ENCODE measurements at places on chromosomes 3 and 15.

DNA sequence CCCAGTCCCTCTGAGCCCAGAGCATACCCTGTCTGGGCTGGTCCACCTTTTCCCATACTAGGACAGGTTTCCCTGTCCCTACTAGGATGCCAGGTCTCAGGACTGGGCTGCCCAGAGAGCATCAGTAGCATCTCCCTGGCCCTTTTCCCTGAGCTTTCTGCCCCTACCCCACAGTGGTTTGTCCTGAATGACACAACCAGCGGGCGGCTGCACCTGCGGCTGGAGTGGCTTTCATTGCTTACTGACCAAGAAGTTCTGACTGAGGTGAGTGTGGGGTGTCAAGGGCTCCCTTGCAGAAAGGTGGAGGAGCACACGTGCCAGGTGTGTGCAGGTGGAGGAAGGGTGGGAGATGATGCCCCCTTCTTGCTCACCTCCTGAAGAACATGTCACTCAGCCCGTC, 33.5 kb downstream of the ESYT3 start:
- no peak for DNase-seq

- DNase-seq = no peak
These were observed 1.0 kb upstream of the NR2E3 start for GRCh38 chr15:71809346-71809745.

GRCh38 chr3:165636684-165637015, 200.6 kb downstream of the BCHE start:
- DNase-seq = no peak

DNA sequence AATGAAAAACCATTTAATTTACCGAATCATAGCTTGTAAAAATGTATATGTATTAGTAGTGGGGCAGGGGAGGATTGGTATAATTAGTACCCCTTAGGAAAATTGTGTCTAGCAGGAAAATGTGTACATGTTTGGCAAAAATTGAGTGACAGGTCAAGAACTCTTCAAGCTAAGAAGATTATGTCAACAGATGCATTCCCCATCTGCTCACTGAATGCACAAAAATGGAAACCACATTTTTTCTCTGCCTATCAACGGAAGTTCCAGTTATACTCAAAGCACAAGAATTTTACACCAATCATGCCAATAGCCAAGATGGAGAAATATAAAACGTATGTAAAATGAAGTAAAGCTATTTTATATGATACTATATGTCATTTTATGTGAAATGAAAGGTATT, 377.8 kb downstream of the KCNH8 start:
- DNase-seq = no peak

GRCh38 chr3:95626107-95626506, 1188.3 kb upstream of the EPHA6 start:
- DNase-seq = no peak

DNA sequence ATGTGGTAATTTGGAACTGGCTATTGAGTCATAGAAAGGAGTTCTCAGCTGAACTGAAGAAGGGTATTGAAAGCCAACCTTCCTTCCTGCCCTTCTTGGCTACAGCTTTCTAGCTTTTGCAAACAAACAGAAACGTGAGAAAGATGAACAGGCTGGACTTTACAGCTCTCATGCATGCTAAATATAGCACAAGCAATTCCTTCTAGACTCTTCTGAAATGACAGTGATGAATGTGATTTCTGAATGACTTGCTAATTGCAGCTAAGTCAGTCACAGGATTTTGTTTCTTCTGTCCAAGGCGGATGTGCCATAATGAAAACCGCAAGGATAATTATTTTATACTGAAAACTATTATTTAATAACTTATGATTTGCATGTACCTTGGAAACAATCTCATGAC, 36.3 kb downstream of the BCHE start:
- DNase-seq = no peak

DNA sequence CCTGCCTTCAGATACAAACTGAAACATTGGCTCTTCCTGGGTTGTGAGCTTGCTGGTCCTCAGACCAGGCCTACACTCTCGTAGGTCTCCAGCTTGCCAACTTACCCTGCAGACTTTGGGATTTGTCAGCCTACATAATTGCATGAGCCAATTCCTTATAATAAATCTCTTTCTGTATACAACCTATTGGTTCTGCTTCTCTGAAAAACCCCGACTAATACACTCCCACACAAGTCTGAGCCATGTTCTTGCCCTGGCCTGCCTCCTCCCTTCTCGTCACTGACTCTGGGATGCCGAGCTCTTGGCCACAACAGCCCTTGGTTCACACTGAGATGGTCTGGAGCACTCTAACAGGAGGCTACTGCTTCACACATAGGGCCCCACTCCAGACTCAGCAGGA, 9.5 kb downstream of the CYP19A1 start:
- DNase-seq = no peak

GRCh38 chr3:71652781-71653413, 69.4 kb upstream of the FOXP1 start:
- DNase-seq = peak; percentile 24

DNA sequence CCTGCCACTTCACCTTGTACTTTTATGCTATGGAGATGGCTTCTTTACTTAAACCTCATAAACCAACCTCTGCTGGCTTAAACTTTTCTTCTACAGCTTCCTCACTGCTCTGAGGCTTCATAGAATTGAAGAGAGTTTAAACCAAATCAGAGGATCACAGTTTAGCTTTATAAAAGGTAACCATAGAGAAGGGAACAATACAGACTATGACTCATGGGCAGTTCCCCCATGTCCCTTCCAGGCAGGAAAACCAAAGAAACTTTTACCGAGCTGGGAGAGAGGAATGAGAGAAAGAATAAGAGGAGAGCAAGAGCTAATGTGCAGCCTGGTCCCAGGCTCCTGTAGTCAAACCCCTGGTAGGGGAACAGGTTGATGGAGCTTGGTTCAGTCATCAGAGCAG, 53.9 kb upstream of the NEDD4 start:
- DNase-seq = no peak

- no peak for DNase-seq
These were observed 75.4 kb upstream of the ZNF385D start for GRCh38 chr3:21826416-21826815.

DNA sequence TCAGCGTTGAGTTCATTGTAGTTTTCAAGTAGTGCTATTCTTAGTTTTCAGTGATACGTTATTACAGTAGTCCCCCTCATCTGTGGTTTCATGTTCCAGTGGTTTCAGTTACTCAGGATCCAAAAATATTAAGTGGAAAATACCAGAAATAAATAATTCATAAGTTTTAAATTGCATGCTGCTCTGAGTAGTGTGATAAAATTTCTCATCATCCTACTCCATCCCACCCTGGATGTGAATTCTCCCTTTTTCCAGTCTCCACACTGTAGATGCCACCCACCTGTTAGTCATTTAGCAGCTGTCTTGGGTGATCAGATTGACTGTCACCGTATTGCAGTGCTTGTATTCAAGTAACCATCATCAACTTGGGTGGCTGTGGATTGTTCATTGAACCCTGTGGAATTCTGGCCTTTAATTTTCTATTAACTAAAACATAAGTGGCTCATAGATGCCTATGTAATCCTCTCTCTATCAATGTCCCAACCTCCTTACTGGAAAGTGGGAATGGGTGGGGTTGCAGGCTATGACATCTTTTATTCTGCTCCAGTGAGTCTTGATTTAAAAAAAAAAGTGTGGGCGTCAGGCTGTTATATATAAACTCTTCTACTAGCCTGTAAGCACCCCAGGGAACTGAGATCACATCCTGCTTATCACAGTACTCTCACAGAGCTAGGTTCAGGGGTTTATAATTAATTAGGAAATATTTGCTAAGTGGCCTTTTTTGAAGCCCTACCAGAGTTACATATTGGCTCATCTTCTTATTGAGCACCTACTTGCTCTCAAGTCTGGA, 97.5 kb downstream of the CFAP20DC start:
- peak; percentile 21 for DNase-seq

DNA sequence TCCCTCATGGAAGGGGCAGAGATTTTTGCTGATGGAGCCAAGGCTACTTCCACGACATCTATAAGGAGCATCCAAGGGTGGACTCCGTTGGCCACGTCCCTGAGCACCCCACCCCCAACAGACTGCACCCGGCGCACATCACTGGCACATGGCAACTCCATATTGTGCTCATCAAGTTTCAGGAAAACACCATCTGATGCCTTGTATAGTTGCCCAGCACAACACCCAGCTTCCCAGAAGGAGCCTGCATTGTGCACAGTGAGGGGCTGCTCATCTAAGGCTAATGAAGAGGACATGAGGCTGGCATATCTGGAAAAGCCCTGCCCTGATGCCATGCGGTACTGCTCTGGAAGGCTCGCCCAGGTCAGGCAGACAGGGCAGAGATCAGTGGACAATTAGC, 15.0 kb upstream of the CACNA2D2 start:
- DNase-seq = no peak

- DNase-seq = no peak
These were observed 24.6 kb downstream of the ACAD11 start for GRCh38 chr3:132635052-132635451.

DNA sequence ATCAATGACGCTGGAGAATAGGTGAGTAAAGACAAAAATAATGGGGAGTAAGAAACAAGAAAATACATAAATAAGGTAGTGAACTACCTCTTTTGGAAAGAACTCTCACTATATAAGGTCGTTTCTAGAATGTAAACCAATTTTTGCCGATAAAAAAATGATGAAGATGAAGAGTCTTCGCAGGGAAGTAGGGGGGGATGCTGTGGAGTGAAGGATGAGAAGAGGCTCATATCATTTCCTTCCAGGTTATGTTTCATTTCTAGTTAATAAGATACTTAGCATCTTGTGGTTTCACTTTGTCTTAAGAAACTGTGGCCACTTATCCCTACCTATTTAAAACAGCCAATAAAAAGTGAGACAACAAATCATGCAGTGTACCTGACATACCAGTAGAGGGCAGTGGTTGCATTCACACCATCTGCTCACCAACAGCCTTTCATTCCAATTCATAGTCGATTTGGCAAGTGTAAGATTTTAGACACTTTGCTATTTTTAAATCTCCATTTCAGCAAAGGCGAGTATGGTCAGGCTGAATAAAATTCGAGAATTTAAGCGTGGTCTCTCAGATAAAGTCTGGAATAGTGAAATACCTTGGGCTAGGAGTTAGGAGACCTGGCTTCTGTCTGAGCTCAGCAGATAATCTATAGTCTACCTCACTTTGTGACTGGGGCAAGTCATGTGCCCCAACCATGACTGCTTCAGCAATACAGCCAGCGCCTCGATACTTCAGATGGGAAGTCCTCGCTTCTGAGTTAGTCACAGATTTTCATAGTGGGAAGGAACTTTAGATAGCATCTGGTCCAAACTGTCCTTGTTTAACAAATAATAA, 28.9 kb upstream of the ICE2 start:
- peak; percentile 63 for DNase-seq

- no peak for DNase-seq
These were observed 90.5 kb upstream of the LIMD1 start for GRCh38 chr3:45503904-45504651.

DNA sequence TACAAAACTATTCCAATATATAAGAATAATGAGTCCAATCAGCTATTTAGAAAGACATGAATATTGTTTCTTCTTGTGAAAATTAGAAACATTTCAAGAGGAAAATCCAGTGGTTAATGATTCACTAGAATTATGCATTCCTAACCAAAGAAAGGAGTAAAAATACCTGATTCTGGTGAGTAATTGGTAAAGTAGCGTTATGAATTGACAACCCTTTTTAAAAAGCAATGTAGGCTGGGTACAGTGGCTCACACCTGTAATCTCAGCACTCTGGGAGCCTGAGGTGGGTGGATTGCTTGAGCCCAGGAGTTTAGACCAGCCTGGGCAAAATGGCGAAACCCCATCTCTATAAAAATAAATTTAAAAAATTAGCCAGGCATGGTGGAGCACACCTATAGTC, 43.3 kb downstream of the TOPAZ1 start:
- no peak for DNase-seq

DNA sequence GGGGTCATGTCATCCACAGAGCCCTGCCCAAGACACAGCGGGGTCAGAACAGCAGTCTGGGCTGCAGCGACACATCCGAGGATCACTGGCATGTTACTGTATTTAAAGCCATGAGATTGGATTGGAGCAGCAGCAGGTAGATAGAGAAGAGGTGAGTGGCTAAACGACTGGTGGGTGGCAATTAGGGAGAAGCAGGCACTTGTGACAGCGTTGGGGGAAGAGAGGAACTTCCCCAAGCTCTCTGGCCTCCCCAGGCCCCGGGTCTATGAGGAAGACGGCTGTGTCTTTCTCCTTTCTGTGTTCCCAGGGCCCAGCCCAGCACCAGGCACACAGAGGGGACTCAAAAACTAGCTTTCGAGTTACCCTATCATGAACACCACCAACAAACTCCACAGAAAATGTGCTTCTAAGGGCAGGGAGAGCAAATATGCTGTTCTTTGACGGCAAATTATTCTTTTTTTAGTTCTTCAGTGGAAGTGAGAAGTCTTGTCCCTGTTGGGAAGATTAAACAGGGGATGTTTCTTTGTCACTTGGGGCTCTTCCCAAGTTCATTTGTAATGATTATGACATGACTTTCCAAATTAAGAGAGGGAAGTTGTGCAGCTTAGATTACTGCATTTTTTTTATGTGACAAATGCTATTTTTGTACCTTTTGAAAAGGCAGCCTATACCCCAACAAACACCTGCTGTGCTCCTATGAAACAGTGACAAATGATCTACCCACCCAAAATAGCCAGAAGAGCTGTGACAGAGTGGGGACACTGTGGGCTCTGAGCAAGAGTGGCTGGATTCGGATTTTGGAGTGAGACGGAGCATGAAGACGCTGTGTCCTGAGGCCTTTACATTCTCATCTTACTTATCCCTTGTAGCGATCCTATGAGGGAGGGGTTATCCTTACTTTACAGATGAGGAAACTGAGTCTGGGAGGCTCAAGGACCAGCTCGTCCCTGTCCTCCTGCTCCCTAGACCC, 7.2 kb upstream of the SYNM start:
- no peak for DNase-seq

DNA sequence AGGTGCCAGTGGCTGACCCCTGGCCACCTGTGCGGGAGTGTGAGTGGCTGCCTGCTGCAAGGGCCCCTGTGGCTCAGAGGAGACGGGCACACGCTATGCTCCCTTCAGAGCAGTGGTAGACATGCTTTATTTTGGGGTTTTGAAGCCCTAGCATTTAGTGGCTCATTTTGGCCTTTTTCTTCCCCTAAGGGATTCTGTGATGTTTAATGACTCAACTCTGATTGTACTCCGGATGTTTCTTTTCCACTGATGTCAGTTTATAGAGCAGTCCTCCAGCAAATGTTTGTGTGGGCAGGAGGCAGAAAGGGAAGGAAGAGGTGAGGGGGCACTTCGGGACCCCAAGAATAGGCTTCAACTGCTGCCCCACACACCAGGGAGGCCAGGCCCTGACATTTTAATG, 288.9 kb upstream of the C2CD4B start:
- DNase-seq = no peak

DNA sequence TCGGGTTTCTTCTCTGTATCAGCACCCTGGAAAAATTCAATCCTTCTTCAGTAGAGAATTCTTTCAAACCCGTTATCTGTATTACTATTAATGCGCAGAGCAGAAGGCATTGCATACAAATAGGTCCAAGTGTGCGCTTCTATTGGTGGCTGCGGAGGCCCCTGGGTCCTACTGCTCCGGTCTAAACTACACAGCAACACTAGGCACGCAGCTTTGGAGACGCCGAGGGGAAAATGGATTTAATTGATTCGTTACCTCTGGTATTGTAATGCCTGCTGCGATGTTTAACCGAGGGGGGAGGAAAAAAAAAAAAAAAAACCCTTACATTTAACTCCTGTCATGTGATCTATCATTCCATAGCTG, at the start of gene ROBO1:
Gene ROBO1, minus strand, starts transcription at position 94 of the 363 bp plus-strand sequence.
- no peak for DNase-seq

Measured in CD4-positive, alpha-beta T cell treated with Interleukin-15 for 1 hour (primary cell).